Foreskin fibroblast (primary cell): ENCODE measurements at places on chromosomes 11 and 22.

DNA sequence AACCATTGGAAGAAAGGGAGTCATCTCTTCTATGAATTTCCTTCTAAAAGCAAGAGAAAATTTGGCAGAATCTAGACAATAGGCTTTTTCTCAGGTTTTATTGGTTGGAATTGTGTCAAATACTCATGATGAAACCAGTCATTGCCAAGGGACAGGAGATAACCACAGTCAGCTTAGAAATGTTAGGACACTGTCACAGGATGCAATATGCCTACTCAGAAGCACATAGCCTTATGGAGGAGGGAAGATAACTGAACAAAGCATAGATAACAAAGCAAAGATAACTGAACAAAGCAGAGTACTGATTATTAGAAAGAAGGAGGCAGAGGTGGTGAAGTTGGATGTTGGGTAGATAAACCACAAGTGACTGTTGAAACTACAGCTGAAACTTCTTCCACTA, 303.5 kb upstream of the PDGFD start:
- no peak for DNase-seq

- no peak for DNase-seq
These were observed 5.8 kb upstream of the BRD1 start for GRCh38 chr22:49833340-49834007.

- DNase-seq: no peak
These were observed 30.8 kb upstream of the SLC22A12 start for GRCh38 chr11:64560139-64560771.

- no peak for DNase-seq
These were observed 16.0 kb downstream of the CALCA start for GRCh38 chr11:14956111-14956510.

- DNase-seq: peak; percentile 62
These were observed 14.4 kb upstream of the BIRC2 start for GRCh38 chr11:102332611-102332994.

DNA sequence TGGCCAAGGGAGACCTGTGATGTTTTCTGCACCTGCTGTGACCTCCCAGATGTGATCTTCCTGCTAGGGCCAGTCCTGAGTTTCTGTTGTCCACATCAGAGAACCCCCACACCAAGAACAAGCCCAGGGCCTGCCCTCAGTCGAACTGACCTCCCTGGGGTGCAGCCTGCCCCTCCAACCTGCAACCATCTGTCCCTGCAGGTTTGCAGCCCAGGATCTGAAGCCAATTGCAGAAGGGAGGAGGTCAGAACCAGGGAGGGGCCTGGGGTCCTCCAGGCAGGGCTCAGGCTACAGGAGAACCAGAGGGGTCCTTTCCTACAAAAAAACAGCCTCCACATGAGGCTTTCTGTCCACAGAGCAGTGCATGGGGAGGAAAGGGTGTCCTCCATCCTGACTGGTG, 807 bp downstream of the TRIM3 start:
- no peak for DNase-seq

DNA sequence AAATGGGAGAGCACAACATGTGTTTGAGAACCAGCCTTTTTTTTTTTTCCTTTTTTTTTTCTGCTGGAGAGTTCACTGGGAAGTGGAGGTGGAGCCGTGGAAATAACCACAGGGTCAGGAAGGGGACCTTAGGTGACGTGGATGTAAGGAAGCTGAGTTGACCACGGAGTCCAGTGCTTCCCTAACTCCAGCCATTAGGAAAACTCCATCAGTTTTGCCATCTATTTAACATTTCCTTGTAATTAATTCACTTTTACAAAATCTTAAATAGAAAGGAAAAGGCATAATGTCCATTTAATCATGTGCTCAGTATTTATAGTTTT, 2.0 kb upstream of the CDK2AP2 start:
- DNase-seq: peak; percentile 12

GRCh38 chr11:102611291-102611690, 13.8 kb downstream of the MMP20 start:
- no peak for DNase-seq

GRCh38 chr11:61756452-61757212, 4.2 kb downstream of the MYRF start:
- peak; percentile 29 for DNase-seq

- no peak for DNase-seq
These were observed 22.9 kb downstream of the AMBRA1 start for GRCh38 chr11:46570790-46571398.

- DNase-seq: no peak
These were observed 560.9 kb downstream of the MIAT start for GRCh38 chr22:27218012-27218920.

- DNase-seq: no peak
These were observed 111.6 kb downstream of the KCNQ1OT1 start for GRCh38 chr11:2587976-2588748.

GRCh38 chr11:26901162-26901561, 92.8 kb upstream of the FIBIN start:
- no peak for DNase-seq

DNA sequence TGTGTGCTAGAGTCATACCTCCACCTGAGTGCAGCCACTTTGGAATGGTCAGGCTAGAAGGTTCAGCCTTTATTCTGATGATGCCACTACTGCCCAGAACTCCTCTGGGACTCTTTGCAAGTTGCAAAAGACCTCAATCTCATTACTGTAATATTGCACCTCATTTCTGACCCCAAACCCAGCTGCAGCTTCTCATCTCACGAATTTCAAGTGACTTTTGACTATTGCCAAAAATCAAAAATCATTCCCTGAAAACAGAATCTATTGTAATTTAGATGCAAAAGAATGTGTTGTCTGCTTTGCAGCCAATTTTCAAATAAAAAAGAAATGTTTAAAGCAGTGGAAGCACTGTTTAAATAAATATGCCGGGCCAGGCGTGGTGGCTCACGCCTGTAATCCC, 25.2 kb downstream of the GVQW3 start:
- DNase-seq: no peak

DNA sequence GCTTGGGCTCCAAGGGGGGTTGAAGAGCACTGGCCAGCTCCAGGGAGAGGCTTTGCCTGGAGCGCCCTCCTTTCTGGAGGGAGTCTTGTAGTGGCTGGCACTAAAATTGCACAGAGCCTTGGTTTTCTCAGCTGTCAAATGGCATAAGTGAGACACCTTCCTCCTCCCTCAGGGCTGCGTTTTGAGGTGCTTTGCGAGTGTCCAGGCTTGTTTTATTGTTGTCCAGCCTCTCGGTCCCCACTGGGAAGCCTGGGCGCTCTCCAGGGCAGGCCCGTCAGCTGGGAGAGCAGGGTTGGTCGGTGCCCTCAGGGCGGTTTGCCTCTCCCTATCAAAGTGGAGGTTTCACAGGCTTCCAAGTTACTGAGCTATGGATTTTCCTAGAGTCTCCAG, 149.3 kb upstream of the B3GAT1 start:
- DNase-seq: no peak

DNA sequence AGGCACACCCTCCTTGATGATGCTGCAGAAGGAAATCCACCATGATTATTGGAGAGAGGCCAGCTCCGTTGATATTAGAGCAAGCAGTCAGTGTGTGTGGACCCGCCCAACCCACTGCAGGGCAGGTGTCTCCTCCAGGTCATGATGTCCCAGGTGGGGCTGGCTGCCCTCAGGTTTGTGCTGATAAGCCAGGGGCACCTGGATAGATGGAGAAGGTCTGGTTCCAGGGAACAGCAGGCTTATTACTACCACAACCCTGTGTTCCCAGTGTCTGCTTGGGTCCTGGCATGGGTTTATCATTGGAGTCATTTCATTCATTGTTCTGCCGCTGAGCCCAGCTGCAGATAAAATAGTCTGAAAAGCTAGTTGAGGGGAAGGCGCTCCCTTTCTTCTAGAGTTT, 181.1 kb upstream of the NECTIN1 start:
- DNase-seq: no peak

GRCh38 chr11:117541211-117541610, 213.6 kb downstream of the CEP164 start:
- DNase-seq: no peak

DNA sequence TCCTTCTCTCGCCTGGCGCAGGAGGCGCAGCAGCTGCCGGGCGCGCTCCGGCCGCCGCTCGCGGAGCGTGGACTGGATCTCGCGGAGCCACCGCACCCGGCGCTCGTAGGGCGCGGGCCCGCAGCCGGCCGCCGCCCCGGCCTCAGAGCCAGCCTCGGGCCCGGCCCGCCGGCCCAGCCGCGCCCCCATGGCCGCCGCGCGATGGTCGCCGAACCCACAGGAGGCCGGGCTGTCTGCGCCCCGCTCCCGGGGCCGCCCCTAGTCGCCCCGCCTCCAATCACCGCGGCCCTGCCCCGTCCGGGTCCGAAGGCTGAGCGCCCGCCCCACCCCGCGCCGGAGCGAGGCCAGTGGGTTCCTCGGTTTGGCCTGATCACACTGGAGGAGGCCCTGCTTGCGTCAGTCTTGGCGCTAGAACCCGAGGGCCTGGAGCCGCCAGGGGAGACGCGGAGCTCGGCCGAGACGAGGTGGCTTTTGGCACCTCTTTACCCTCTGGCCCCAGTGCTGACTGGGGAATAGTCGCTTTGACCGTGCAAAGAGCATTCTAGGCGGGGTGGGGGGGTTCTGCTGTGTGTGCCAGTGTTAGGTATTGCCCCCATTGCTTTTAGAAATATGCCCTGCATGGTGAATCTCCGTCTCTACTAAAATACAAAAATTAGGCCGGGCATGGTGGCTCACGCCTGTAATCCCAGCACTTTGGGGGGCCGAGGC, at the start of gene LRRC75B:
Gene LRRC75B, minus strand, starts transcription at position 223 of the 708 bp plus-strand sequence. Its CDS starts 34 bp downstream, at position 189.
- DNase-seq: peak; percentile 94

DNA sequence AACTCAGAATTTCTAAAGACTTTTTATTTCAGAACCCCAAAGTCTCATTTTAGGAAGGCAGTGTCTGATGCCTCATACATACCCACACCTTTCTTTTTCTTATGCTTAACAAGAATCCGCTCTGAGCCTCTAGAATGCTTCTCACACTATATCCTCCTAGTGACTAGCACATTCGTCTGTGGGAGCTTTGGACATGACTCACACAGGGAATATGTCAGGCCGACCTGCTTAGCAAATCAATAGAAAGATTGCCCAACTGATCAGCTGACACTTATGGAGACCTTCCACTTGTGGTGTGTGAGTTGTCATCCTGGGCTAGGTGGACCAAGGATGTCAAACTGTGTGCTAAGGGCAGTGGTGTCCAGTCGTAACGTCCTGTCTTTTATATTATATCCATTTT, 129.9 kb upstream of the TTC12 start:
- DNase-seq: peak; percentile 95

DNA sequence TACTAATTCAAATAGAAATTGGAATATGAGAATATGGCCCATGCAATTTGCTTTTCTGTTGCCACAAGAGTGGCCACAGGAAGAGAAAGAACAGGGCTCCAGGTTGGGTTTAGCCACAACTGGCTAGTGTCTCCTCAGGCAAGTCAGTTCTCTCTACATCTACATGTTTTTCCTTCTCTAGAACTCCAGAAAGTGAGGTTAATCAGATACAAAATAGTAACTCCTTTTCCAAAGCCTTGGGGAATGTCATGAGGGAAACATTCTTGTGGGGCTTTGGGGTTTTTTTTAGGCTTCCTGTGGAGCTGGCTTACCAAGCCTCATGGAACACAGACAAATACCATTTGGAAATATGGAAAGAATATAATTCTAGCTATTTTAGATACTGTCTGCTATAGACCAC, 161.6 kb downstream of the NAV2 start:
- DNase-seq: no peak

- no peak for DNase-seq
These were observed 2.2 kb downstream of the SUSD2 start for GRCh38 chr22:24183321-24184031.

GRCh38 chr11:125892994-125893393, 5.5 kb downstream of the HYLS1 start:
- DNase-seq: no peak

- peak; percentile 53 for DNase-seq
These were observed 48.2 kb downstream of the NECTIN1 start for GRCh38 chr11:119680541-119681360.

- no peak for DNase-seq
These were observed 125.4 kb downstream of the LUZP2 start for GRCh38 chr11:24622262-24622661.

DNA sequence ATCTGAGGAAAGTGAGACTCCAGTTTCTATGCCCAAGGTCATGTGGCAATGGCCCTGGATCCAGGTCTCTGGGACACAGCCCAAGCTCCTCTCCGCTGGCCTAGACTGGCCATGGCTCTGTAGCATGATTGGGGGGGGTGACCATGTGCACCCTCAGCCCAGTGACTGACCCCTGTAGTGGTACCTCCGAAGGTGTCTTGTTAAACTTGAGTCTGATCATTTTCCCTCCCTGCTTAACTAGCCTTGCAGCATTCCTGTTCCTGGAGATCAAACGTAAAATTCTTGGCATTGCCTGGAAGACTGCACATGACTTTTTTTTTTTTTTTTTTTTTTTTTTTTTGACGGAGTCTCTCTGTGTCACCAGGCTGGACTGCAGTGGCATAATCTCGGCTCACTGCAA, 1116.0 kb downstream of the TBC1D22A start:
- no peak for DNase-seq
